ENCODE measurements at places on chromosomes 5 and 9.

DNA sequence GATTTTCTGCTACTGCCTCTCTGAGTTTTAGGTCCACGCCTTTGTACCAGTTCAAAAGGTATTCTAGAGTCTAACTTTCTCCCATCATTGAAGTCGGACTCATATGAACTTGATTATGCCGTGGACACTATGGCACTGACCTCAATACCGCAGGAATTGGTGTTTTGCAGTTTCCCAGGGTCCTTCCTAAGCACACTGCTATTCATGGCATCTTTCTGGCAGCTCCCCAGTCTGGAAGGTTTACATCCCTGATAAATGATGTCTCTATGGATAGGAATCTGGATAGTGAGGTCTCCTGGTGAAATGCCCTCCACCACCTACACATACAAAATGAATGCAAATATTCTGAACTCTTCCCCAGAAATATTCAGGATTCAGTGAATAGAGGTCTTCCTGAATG, 422.2 kb downstream of the CTNND2 start:
- no peak for DNase-seq
- no peak overlapping the region for H3K4me3 ChIP-seq
- H3K27me3 ChIP-seq = no peaks in the 10 kb centered on the region
- no peak overlapping the region for H3K27ac ChIP-seq
- H3K36me3 ChIP-seq = no peaks in the 10 kb centered on the region

GRCh38 chr5:14628346-14628745, 36.2 kb upstream of the OTULIN start:
- no peak overlapping the region for H3K27ac ChIP-seq
- H3K4me1 ChIP-seq = no peaks in the 10 kb centered on the region
- DNase-seq = no peak
- H3K4me3 ChIP-seq = no peak overlapping the region
- H3K27me3 ChIP-seq = no peaks in the 10 kb centered on the region

DNA sequence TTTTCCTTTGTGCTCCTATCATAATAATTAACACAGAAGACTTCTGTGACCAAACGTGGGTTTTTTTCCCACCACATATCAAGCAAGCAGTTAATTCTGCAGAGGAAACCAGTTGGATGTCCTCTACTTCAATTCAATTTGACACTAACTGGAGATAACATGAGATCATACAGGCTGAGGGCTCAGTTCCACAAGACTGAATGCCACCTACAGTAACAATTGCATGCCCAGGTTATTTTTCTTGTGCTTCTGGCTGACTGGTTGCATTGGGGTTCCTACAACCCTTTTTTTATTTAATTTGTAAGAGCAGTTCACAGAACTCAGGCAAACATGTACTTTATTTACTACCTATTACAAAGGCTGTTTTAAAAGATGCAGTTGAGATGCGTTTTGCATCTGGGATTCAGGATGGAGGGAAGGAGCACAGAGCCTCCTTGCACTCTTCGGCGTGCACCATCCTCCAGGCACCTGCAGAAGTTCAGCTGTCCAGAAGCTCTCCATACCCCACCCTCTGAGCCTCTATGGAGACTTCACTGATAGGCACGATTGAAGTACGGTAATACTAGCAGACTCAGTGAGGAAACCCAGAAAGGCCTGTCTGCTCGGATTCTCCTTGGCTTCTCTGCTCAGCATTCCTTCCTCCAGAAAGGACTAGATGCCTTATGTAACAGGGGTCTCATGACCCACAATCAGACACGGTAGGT, 425.2 kb upstream of the CDH9 start:
- H3K4me1 ChIP-seq = no peaks in the 10 kb centered on the region
- H3K4me3 ChIP-seq = no peak overlapping the region
- no peaks in the 10 kb centered on the region for H3K36me3 ChIP-seq
- no peak overlapping the region for H3K27ac ChIP-seq
- H3K27me3 ChIP-seq = no peaks in the 10 kb centered on the region
- no peak for DNase-seq

- H3K4me1 ChIP-seq = no peaks in the 10 kb centered on the region
- no peaks in the 10 kb centered on the region for H3K27me3 ChIP-seq
- no peak for DNase-seq
- H3K27ac ChIP-seq = no peak overlapping the region
Measured at GRCh38 chr5:123059455-123059854, 22.9 kb upstream of the PPIC start.

GRCh38 chr5:144122081-144122480, 48.4 kb downstream of the YIPF5 start:
- H3K27me3 ChIP-seq = no peaks in the 10 kb centered on the region
- DNase-seq = no peak
- no peak overlapping the region for H3K4me3 ChIP-seq
- no peak overlapping the region for H3K27ac ChIP-seq
- no peaks in the 10 kb centered on the region for H3K36me3 ChIP-seq

- no peak overlapping the region for H3K27ac ChIP-seq
- no peaks in the 10 kb centered on the region for H3K27me3 ChIP-seq
- H3K4me3 ChIP-seq = no peak overlapping the region
- no peaks in the 10 kb centered on the region for H3K36me3 ChIP-seq
- no peak for DNase-seq
Measured at GRCh38 chr9:3908731-3909130, 382.9 kb upstream of the RFX3 start.

GRCh38 chr9:123353041-123353440, 3.0 kb upstream of the CRB2 start:
- H3K27me3 ChIP-seq = peaks cover 27% of the 10 kb centered on the region
- no peak overlapping the region for H3K4me3 ChIP-seq
- peaks cover 16% of the 10 kb centered on the region for H3K4me1 ChIP-seq
- H3K36me3 ChIP-seq = no peaks in the 10 kb centered on the region
- DNase-seq = no peak

- DNase-seq = no peak
- no peak overlapping the region for H3K4me3 ChIP-seq
- H3K27ac ChIP-seq = no peak overlapping the region
- no peaks in the 10 kb centered on the region for H3K27me3 ChIP-seq
- no peaks in the 10 kb centered on the region for H3K4me1 ChIP-seq
Measured at GRCh38 chr9:98742325-98743280, 33.9 kb upstream of the GABBR2 start.

Measured in suprapubic skin (tissue), 4 donors.